ENCODE measurements at places on chromosomes 7 and 10.
A peak's percentile ranks its signal among the peaks of the same experiment; 100 is the strongest.

DNA sequence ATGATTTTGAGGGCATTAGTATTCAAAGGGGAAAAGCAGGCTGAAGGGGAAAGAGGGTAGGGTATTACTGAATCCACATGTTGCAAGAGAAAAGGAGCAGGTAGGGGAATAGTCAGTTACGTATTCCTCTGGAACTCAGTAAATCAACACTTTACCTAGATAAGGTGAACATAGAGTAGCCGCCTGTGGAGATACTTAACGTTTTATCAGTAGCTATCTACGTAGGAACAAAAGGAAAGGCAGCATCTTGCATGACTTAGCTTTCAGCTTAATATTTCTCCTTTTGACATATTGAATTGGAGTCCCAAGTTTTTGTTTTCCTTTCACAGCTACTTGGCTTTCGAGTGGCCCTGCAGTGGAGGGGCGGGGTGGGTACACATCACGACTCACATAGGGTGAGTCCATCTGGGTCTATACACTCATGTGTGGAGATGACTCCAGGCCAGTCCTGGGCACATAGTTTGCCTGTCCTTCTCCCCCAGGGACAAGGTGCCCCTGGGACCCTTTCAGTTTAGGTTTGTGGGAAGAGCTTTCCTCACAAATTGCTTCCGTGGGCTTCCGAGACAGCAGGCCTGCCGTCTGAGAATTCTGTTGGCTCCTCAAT is 48.1 kb downstream of the CCNY start:
- DNase-seq, result no peak

DNA sequence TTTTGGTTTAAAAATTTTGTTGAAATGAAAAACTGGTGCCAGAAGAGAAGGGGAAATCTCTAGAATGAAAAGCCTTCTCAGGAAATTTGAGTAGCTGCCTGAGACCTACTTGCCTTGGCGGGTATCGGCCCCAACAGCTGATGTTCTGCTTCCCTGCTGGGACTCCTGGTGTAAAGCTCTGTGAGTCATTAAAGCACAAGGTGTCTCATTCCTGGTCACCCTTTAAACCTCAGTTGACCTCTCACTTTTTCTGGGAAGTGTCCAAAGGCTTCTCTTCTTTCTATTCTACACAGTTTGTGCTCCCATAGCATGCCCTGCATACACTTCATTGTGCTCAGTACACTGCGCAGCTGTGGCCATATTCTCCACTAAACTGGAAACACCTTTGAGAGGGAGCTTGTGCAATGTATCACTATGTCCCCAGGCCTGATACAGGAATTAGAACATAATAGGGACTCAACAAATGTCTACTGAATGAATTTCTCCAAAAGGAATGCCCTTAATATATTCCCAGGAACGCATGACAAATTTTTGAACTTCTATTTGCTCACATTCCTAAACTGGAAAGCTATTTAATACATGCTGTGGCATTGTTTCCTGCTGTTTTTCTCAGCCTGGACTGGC is 303.9 kb downstream of the SDHAF3 start:
- DNase-seq, result no peak

DNA sequence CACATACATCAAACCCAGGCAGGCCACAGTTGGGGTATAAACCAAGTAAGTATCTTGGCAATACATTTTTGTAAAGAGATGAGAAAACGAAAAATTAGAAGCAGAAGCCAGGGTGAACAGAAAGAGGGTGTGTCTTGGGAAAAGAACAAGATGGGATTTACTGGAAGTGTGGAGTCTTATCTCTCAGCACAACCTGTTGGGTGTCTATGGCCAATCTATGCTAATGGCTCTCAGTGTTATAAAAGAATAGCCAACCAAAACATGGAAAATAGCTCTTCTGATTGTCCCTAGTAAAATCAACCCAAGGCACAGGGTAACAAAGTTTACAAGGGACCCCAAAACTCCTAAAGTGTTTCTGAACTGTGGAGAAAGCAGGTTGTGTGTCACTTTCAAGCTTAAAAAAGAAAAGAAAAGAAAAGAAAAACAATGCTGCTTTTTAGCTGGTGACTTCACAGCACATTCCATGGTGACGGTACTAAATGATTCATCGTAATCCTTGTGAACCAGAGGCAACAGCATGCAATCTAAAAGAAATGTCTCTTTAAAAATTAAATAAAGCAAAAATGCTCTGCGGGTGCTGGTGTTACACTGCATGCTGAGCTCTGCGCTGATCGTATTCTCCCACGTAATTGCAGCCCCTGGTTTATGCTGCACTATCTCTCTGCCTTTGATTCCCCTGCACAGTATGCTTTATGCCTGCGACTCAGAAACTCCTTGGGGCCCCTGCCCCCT is 100.8 kb downstream of the C10orf90 start:
- no peak for DNase-seq

GRCh38 chr10:114631666-114632417 is 26.2 kb downstream of the ABLIM1 start:
- DNase-seq, result no peak

DNA sequence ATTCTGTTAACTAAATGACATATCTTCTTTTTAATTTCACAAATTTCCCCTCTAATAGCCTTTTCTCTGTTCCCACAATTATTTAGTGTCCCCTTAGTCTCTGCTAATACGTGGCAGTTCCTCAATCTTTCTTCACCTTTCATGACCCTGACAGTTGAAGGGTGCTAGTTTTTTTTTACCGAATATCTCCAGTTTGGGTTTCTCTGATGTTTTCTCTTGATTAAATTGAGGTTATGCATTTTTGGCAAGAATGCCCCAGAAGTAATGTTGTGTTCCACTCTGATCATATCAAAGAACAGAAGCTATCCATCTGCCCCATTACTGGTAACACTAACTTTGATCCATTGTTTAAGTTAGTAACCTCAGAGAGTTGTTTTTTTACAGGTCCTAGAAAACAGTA is 133.6 kb upstream of the ASAH2 start:
- no peak for DNase-seq

DNA sequence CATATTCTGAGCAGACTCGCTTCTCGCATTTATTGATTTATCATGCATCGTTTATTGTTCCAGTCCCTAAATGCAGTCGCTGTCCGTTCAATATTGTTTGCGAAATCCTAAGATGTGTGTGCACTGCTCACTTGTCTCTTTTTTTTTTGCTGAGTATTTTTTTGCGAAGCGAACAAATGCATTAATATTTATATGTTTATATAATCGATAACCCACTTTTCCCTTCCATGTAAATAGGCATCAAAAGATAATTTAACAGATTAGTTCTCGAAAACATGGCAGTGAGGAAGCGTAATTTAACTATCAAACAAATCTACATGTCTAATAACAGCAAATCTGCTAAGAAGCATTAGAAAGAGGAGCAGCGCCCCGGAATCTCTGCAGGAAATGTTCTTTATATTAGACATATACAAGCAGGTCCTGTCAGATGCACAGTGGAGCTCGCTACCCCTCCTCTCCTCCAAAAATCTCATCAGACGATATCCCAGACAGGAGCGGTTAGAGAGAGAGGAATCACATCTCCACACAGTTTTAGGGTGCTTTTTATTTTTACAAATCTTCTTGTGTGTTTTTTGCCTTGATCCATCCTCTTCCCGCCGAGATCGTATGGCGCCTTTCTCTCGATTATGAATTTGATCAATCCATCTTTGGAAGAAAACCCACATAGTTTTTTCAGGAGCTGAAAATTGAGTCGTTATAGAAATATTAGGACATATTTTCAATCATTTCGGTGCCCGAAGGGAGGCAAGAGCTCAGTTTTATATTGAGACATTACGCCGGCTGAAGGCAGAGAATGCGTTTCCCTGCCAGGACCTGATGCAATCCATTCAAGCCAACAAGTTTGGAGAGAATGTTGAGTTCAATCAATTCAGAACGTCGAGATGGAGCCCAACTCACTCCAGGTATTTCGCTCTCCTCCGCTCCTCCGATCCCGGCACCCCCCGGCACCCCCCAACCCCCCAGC is at the start of gene ARID5B:
ARID5B (plus strand) TSS at position 871 of the 964 bp plus-strand sequence; CDS start at position 882, 11 bp downstream.
- peak; percentile 48 for DNase-seq

- no peak for DNase-seq
Observed at GRCh38 chr10:61332581-61332980, 120.6 kb downstream of the TMEM26 start.

- DNase-seq, result no peak
Observed at GRCh38 chr10:69768386-69768785, 33.3 kb upstream of the COL13A1 start.

DNA sequence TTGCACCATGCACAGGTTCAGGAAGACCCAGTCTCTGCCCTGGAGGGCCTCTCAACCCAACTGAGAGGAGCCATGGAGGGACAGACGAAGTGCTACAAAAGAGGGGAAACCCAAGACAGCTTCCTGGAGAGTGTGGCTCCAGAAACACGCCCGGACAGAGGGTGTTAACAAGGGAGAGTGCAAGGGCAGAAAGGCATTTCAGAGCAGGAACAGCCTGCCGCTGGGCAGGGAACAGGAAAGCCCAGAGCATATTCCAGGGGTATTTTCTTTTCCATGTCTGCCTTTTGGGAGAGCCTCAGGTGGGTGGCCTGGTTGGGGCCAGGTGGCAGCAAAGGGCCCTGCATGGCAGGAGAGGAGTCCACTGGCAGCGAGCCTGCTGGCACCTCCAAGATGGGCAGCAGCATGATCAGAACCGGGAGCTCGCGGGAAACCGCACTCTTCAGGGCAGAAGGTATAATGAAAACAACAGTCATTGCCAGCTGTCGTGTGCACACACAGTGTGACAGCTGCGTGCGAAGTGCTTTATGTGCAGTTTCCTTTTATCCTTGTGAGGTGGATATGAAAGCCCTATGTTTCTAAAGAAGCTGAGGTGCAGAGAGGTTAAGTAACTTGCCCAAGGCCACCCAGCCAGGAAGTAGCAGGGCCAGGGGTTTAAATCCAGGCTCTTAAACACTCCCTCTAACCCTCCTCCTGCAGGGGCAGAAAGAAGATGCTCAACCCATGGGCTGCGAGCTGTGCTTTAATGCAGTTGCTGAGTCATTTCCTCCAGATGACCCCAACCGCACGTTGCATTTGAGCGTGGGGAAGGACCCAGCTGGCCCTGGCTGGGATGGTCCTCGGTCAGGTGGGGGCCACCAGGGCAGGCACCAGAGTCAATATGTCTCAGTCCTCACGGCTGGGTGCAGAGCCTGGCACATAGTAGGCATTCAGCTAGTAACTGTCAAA is 128.6 kb downstream of the OAT start:
- DNase-seq, result no peak

DNA sequence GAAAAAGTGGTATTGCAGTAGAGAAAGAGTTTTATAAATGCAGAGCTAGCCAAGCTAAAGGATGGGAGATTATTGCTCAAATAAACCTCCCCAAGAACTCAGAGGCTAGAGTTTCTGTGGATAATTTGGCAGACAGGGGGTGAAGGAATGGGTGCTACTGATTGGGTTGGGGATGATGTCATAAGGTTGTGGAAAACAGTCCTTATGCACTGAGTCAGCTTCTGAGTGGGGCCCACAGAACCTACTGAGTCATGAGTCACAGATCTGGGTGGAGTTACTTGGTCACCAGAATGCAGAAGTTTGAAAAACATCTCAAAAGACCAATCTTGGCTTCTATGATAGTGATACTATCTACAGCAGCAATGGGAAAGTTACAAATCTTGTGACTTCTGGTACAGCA is 1146.7 kb downstream of the TYW1 start:
- no peak for DNase-seq

DNA sequence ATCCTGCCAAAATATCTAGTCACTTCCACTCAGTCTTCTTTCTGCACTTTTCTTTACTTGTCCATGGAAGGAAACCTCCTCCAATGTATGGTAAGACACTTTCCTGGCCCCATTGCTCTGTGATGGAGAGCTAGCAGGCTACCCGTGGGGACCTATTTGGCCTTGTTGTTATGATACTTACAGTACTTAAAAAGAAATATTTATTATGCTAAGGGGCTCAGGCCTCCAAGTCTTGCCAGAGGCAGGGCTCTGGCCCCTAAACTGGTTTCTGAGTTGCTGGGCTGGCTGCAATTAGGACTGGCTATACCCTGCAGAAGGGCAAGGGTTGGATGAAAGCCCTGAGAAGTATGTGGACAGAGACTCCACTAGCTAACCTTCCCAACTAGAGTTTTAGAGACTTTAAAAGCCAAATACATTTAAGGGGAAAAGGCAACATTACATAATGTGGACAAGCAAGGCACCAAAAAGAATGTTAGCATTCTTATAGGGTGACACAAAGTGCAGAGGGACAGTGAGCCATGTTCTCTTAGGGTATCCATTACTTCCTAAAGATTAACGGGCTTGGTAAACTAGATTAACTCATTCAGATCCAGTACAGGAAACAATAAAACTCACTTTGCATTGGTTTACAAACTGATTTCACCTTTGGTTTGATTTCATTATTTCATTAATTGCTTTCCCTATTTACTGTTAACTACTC is 84.9 kb upstream of the INHBA start:
- no peak for DNase-seq

- no peak for DNase-seq
Observed at GRCh38 chr7:76278540-76278939, 23.9 kb upstream of the HSPB1 start.

- DNase-seq, result no peak
Observed at GRCh38 chr7:137696376-137696775, 150.4 kb downstream of the DGKI start.

GRCh38 chr7:5634107-5634950 is 147.1 kb downstream of the RNF216 start:
- peak; percentile 66 for DNase-seq

DNA sequence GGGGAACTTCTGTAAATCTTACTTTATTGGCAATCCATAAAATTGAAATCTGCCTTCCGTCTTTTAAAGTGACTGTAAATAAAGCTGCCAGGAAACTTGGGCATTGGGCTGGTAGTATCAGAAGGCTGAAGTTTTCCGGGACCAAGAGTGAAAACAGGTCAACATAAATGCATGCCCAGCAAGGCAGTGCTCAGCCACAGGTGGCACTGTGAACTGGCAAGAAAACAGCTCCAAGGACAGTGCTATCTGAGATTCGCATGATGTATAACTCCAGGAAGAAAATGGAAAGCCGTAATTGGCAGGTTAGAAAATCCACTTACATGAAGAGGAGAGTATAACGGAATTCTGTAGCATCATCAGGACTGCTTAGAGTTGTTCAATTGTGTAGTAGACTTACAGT is 1.9 kb upstream of the INSYN2A start:
- no peak for DNase-seq

GRCh38 chr10:113006656-113007342 is 56.8 kb downstream of the TCF7L2 start:
- no peak for DNase-seq

DNA sequence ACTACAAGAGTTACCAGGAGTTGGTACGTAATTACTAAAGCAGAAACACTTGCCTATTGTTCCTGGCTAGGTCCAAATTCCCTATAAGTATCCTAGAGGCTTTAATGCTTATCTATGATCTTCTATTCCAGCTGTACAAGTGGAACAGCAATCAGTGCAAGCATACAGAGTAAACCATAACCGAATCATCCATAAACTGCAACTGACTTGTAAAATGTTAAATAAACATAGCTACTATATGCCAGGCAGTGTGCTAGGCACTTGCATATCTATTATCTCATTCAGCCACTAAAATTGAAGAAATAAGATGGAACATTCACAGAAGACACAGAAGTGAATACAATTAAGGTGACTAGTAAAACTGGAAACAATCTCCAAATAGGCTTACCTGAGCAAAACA is 55.7 kb downstream of the IRF5 start:
- DNase-seq, result no peak

GRCh38 chr7:11579141-11579540 is 252.9 kb downstream of the THSD7A start:
- DNase-seq, result no peak

All from dorsolateral prefrontal cortex (tissue), 122 donors.